Renal cortical epithelial cell (primary cell): ENCODE measurements at places on chromosomes 7 and 10.
A peak's percentile ranks its signal among the peaks of the same experiment; 100 is the strongest.

GRCh38 chr7:87398446-87398845, 53.0 kb downstream of the CROT start:
- DNase-seq, result peak; percentile 92

DNA sequence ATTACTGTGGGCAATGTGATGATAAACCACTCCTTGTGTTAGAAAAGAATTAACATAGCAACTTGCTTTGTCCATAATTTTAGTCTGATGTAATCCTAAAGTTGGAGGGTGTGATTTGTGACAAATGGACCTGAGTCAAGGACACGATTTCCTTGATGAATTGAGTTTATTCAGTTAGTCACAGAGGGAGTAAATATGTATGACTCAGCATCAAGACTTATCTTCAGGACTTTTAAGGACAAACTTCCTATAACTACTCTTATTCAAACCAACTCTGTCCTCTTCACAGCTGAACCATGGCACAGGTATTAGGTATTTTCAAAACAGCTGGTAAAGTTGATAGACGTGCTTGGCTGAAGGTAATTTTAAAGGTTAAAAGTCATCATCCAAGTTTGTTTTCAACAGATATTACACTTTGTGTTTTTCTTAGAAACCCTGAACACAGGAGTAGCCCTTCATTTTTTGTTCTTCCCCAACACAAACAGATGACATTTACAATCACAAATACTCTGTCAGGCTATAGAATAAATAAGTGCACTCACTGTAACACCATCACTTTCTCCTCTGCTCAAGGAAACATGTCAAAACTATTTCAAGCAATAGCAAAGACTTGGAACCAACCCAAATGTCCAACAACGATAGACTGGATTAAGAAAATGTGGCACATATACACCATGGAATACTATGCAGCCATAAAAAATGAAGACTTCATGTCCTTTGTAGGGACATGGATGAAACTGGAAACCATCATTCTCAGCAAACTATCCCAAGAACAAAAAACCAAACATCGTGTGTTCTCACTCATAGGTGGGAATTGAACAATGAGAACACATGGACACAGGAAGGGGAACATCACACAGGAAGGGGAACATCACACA, 54.5 kb downstream of the COA1 start:
- peak; percentile 100 for DNase-seq

GRCh38 chr10:78619115-78619851, 449.5 kb upstream of the ZMIZ1 start:
- DNase-seq, result no peak

DNA sequence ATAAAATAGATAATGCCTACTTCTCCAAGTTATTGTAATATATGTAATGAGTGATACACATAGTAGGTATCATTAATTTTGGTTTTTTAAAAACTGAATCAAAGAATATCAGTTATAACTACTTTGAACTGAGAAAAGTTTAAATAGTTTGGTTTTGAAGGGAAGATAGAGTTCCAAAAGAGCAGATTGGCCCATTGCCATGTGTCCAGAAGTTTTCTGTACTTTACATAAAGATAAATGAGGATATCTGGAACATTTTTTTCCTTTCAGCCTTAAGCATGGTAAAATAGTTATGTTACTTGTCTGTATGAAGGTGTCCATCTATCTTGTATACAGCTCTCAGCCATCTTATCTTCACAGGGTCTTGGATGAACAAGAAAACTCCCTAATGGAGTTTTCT, 97.9 kb upstream of the MXI1 start:
- no peak for DNase-seq

DNA sequence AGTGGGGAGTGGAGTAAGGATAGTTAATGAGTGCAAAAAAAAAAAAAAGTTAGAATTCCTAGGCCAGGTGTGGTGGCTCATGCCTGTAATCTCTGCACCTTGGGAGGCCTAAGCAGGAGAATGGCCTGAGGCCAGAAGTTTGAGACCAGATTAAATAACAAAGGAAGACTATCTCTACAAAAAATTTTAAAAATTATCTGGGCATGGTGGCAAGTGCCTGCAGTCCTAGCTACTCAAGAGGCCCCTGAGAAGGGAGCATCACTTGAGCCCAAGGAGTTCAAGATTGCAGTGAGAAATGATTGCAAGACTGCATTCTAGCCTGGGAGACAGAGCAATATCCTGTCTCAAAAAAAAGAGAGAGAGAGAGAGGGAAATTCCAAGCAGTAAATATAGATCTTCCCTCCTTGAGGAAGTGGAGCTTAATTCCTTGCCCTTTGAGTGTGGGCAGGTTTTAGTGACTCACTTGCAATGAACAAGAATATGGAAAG, 19.5 kb upstream of the CSTF2T start:
- DNase-seq, result peak; percentile 83

GRCh38 chr7:11831736-11832495, at the start of gene THSD7A:
Gene THSD7A, minus strand, starts transcription at chr7:11832198. Its CDS starts 252 bp downstream, at chr7:11831946.
- peak; percentile 9 for DNase-seq

DNA sequence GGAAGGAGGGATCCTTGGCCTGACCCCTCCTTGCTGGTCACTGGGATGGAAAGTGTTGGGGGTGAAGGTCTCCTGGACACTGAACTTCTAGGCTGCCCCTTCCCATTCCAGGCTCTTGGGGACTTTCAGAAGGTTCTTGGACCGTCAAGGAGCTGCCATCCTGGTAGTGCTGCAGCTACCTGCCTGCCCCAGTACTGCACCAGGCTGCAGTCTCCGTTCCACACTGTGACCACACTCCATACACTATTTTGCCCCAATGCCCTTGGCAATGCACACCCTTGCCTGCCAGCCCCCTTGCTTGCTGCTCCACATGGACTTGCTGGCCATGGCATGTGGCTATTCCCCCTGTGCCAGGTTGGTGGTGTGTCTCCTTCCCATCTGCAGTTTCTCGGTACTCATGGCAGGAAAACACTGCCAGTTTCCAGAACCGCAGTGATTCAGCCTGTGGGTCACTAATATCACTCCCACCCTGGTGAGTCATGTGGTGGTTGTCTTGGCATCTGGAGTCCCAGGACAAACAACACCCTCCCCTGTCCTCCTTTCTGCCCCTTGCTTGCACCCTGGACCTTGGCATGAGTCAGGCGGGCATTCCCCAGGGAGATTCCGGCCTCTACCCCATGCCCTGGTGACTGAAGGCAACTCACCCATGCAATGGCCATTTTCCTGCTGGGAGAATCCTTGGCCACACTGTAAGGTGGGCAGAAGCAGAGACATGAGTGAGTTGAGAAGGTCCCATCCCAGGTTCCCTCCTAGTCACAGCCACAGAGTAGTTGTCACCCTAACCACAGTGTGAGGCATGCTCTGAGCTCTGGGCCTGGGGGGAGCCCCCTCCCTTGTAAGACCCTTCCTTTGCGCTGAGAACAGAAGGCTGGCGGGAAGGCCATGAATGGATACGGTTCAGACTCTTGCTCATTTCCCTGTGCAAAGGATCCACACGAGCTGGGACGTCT, 32.8 kb downstream of the GOLGA7B start:
- peak; percentile 100 for DNase-seq

DNA sequence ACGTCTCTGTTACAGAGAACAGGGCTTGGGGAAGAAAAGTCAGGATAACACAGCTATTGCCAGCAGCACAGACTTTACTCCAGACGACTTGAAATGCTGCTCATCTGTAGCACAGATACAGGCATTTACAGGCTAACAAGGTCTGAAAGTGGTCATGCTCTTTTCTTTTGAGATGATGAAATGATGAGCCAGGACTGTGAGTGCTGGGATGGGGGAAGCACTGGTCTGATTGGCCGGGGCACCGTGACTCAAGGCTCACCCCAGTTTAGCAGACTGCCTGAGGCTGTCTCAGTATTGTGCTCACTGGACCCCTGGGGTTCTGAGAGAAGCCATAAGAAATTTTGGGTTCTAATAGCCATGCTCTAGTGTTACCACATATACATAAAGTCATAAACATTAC, 12.4 kb downstream of the SMKR1 start:
- DNase-seq, result no peak

GRCh38 chr7:50272808-50273207, 31.7 kb upstream of the IKZF1 start:
- no peak for DNase-seq

DNA sequence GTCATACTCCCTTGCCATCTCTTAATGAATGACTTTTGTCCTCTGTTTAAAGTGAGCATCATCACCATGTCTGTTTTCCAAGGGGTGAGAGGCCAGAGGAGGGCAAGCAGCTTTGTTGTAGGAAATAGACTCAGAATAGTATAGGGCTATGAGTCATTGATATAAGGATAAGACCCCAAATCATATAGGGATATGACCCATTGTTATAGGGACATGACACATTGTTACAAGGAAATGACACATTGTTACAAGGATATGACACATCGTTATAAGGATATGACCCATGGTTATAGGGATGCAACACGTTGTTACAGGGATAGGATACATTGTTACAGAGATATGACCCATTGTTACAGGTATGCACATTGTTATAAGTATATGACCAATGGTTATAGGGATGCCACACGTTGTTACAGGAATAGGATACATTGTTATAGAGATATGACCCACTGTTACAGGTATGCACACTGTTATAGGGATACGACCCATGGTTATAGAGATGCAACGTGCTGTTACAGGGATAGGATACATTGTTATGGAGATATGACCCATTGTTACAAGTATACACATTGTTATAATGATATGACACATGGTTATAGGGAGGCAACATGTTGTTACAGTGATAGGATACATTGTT, 311.1 kb upstream of the ADARB2 start:
- no peak for DNase-seq

GRCh38 chr7:42511027-42511426, 274.0 kb upstream of the GLI3 start:
- peak; percentile 25 for DNase-seq

DNA sequence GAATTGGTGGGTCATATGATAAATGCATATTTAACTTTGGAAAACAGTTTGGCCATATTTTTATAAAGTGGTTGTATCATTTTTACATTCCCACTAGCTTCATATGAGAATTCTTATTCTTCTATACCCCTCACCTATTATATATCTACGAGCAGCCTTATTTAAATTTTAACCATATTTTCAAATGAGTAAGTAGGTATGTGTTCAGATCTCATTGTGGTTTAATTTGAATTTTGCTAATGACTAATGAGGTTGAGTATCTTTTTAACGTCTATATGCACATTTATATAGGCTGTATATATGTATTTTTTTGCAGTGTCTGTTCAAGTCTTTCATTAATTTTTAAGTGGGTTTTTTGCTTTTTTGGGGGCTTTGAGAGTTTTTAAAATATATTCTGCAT, 14.2 kb downstream of the RAB18 start:
- DNase-seq, result no peak

DNA sequence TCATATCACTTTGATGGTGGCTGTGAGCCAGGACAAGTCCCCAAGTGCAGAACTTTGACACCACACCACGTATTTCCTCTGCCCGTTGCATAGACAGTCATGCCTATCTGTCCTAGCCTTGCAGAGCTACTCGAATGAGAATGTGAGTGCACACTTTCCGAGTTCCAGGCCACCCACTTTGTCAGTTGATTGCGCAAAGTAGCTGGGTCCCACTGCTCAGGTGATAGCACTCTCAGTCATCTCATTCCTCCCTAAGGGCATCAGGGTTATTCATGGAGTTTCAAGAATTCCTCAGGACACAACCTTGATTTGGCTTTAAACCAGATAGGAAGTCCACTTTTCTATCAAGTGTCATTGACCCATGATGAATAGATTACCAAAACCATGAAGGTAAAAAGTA, 19.3 kb downstream of the LSM5 start:
- DNase-seq, result no peak

DNA sequence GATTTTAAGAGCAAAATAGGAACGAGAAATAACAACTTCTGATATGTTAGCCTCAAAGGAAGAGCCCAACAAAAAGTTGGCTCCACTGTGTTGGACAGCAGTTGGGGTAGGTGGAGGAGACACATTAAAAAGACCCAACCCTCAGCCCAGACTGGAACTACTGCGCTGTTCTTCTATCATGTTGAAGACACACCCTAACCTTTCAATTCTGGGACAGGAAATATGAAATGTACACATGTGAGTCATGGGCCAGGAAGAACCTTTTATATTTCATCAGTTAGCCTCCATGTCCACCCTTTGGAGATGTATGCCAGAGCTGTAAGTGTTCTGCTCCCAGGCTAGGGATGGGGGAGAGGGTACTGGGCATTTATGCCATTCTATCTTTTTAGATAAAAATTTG, 22.1 kb downstream of the CLDN12 start:
- no peak for DNase-seq

DNA sequence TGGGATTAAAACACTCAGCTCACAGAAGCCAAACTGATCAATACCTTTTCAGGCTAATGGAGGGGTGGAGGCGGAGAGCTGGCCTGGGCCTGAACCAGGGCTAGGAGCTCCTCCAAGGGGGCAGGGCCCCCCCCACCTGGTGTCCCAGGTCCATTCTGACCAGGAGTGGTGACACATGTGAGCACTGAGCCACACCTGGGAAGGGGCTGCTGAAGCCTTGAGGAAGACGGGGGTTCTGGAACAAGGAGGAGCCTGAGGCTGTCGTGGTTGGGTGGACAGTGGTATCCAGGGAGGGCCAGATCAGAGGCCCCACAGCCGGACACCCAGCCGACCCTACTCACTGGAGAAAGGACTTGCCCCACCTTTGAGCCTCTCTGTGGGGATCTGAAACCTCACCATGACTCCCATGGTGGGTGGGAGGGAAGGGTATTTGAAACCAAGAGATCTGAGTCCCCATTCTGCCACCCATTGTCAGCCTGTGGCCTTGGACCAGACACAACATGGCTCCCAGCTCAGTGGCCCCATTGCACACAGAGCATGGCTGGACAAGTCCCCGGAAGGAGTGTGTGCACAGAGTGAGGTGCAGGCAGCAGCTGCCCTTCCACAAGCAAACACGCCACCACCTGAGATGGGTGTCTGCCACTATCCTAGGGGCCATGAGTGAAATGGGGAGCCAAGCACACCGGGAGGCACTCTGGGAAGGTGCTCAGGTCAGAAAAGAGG, 12.4 kb downstream of the TMEM273 start:
- no peak for DNase-seq

DNA sequence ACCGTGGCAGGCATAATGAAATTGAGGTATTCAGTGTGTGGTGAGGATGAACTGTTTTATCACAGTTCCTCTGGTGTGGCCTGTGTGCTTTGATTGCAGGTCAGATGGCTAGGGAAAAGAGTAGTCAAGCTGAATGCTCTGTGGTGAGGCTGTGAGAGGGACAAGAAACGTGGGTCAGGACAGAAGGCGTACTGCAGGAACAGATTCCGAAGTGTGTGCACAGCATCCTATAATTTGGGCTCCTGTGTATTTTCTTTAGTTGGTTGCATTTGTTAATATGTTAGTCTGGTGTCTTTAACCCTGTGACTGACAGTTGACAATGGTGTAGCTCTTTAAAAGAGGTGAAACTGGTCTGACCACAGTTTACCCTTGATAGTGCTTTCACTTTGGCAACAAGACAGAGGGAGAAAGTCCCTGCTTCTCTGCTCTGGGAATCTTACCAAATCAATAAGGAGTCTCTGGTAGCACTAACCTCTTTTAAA, 76.5 kb downstream of the AUTS2 start:
- no peak for DNase-seq

DNA sequence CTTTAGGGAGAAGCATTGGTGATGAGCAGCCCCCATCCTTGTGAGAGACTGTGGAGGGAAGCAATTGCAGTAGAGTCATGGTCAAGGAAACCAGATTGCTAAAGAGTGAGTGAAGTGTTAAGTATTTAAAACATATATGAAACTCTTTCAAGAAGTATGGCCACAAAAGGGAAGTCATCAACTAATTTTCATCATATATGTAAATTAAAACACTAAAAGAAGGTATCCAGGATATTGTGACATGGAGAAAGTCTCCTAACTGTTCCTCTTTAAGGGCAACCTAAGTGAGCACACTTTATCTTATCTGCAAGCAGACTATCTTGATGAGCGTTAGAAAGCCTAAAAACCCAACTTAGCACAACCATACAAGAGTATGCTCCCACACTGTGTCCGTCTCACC, 69.7 kb downstream of the CD36 start:
- no peak for DNase-seq
